ENCODE measurements at places on chromosomes 6 and 20.

DNA sequence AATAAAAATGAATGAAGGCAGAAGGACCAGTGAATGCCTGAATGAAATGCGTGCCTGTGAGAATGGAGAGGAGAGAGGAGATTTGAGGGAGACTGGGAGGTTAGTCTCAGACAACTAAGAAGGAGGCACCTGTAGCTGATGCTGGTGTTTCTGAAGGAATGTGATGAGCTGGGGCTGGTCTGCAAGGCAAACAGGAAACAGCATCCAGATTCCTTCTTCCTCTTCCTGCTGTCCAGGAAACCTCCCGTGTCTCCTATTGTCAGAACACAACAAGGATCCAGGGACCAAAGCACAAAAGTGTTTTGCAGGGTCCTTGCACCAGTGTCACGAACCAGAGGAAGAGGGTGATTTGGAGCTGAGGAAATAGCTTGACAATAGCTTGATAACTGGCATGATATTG lies 50.4 kb upstream of the TAB2 start:
- no peak for DNase-seq

DNA sequence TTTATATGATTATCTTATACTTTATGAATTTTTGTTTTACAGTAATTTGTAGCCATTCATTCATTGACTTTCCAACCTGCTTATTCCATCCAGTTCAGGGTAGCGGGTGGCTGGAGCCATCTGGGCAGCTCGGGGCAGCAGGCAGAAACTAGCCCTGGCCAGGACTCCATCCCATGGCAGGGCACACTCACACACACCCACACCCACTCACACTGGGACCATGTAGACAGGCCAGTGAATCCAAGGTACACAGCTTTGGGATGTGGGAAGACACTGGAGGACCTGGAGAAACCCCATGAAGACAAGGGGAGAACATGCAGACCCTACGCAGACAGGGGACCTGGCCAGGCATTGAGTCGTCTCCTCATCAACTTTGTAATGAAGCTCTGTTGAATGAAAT lies 84.8 kb downstream of the ADGRG6 start:
- DNase-seq: no peak

DNA sequence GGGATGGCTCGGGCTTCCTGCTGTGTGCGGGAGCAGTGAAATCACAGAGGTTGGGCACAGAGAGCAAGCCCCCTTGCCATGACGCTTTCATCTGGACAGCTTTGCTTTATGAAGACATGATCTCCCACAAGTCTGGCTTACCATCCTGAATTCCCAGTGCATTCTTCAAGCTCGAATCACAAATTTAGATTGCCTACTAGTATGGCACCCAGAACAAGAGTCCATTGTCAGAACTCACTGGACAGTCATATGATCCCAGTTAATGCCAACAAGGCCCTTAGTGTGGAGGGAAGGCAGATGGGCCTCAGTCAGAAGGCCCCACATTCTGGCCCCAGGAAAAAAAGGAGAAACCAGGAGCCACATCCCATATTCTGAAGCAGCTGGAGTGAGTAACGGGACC lies 147.3 kb upstream of the FOXQ1 start:
- DNase-seq: no peak

DNA sequence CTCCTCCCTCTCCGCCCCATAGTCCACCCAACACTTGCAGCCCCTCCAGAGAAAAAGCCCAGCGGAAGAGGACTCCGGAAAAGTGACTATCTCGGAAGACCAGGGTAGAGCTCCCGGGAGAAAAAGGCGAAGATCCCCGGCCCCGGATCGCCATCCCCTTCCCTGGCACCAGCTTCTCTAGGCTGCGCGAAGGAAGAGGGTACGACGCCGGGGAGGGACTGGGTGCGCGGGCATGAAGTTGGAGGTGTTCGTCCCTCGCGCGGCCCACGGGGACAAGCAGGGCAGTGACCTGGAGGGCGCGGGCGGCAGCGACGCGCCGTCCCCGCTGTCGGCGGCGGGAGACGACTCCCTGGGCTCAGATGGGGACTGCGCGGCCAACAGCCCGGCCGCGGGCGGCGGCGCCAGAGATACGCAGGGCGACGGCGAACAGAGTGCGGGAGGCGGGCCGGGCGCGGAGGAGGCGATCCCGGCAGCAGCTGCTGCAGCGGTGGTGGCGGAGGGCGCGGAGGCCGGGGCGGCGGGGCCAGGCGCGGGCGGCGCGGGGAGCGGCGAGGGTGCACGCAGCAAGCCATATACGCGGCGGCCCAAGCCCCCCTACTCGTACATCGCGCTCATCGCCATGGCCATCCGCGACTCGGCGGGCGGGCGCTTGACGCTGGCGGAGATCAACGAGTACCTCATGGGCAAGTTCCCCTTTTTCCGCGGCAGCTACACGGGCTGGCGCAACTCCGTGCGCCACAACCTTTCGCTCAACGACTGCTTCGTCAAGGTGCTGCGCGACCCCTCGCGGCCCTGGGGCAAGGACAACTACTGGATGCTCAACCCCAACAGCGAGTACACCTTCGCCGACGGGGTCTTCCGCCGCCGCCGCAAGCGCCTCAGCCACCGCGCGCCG lies 822 bp downstream of the FOXQ1 start:
- DNase-seq: peak; percentile 30

DNA sequence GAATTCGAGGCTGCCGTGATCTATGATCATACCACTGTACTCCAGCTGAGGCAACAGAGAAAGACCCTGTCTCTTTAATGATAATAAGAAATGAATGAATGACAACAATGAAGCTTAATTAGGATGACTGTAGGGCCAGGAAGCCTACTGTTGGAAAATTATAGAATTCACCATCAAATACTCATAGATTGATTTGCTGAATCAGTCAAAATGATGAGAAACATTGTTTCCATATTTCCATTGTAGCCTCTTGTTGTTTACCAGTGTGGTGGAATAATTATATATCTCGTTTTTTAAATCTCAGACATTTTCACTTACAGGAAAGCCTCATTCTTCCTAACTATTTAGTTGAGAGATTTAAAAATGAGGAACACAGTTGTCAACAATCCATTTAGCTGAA lies 96.2 kb downstream of the JAG1 start:
- no peak for DNase-seq

Measured in activated CD4-positive, alpha-beta T cell treated with anti-CD3 and anti-CD28 coated beads for 48 hours (primary cell).